ENCODE measurements at places on chromosomes 12 and 14. TPM values are rescaled to one million over a fixed set of nuclear protein-coding genes. Genes with fewer than 3 reads are reported as not detected.

POTEM gene
- not detected for total RNA-seq

CLEC6A gene
- not detected for total RNA-seq

DNA sequence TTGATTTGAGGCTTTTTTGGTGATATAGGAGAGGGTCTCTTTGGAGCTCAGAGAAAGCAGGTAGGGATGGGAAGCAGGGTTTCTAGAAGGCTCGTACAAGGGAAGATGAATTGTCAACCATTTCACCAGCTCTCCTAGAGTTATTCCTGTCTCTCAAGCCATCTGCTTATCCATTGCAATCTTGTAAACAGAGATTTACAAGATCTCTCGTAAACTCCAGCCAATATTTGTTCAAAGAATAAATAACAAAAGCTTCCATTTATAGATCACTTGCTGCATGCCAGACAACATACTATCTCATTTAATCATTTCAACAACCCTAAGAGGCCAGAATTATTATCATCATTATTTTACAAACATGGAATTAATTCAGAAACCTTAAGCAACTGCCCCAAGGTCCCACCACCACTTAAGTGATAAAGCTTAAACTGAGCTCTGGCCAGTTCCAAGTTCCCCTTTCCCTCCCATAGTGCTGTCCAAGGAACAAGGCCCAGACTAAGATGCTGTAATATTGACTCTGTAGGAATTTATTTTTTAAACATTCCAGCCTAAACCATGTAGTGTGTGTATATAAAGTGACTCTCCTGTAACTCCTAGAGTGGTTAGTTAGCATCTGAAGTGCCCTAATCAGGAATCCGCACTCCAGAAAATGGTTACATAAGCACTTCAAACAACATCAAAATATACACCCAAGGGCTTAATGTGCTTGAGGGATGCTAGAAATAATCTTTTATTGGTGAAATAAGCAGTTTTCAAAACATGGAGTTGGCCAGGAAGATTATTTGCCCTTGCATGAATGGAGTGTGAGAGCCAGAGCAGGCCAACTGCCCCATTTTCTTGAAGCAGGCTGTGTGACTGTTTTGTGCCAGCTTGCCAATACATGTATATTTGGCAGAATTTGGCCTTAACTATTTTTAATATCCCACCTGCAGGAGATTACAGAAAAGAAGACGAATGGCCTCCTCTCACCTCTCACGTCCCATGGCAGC lies 2.8 kb upstream of the PLEKHH1 start:
- no peak for DNase-seq

DNA sequence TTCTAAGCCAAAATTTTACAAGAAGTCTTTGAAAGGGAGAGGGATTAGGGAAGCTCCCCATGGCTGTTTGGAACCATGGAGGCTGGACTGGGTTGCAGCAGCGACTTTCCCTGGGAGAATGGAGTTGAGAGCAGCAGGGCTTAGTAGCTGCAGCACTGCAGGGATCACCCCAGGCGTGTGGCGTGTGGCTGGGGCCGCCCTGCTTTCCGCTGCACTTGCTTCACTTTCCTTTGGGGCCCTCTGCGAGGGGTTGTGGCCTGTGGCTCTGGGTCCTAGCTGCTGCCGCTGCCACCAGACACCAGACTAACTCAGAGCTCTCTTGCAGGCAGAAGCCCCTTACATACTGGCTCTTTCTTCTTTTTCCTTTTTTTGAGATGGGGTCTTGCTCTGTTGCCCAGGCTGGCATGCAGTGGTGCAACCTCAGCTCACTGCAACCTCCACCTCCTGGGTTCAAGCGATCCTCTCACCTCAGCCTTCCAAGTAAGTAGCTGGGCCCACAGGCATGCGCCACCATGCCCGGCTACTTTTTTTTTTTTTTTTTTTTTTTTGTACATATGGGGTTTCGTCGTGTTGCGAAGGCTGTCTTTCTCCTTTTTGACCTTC lies 25.4 kb downstream of the CCDC62 start:
- no peak for DNase-seq
